ENCODE measurements at places on chromosomes 6 and 20.

DNA sequence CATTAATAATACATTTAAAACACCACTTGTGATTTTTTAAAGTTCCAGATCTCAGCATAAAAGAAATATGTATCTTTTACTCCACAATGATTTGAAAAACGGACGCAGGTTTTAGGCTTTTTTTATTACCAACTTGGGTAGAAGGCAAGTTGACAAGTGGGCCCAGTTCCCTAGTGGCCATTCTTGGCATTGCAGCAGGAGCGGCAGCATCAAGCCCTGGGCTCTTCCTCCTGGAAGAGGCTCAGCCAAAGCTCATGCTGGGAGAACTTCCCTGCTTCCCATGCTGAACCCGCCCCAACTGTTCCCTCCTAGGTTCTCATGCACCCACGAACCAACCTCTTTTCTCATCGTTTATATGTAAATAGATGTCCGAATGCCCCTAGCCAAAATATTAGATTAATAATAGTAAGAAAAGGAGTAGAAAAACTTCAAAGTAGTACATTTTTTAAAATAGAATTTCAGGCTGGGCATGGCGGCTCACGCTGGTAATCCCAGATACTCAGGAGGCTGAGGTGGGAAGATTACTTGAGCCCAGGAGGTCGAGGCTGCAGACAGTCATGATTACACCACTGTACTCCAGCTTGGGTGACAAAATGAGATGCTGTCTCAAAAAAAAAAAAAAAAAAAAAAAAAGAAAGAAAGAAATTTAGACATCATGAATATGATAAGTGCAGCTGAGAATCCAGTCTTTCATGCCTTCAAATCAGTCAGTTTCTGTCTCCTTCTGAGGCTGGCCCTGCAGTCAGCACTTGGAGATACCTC lies 18.2 kb upstream of the MYB start:
- DNase-seq: peak; percentile 42

GRCh38 chr6:97726378-97726777 lies 443.4 kb upstream of the MMS22L start:
- DNase-seq: no peak

DNA sequence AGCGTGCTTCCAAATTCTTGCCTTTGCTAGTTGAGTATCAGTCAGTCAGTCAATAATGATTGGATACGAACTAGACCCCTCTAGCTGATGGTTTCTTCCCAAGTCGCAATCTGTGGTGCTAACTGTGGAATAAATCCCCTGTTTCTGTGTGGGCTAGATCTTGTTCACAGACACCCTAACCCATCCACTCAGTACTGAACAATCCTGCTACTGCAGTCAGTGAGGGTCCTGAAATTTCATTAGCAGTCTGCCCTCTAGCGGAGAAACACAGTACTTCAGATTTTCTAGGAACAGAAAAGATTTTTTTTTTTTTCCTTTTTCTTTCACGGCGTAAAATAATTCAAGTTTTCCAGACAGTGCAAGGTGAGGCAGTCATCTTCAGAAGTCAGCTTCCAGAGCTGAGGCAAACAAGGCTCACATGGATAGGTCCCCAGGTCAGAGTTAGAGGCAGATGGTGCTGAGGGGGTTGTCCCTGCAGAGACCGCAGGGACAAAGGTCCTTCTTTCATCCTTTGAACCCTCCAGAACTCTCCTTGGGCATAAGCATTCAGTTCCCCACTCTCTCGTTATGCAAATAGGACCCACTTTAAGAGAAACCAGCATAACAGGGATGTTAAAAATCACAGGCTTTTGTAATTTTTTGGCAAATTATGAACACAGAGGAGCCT lies 119.6 kb downstream of the SCML4 start:
- no peak for DNase-seq

DNA sequence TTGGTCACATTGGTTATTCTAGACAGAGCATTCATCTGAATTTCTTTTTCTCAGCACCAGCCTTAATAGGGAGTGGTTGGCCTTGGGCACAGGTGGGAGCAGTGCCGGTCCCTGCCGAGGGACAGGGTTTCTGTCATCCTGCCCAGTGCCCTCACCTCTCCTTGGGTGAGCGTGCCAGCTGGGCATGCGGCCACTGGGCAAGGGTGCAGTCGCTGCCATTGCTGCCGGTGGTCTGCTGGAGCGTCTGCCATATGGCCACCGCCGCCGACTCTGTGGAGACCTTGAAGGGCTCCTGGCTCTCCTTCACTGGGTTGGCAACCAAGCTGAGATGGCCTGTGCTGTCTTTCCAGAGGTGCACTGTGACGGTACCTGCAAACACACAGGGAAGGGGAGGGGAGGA lies 16.4 kb upstream of the UQCC2 start:
- no peak for DNase-seq

DNA sequence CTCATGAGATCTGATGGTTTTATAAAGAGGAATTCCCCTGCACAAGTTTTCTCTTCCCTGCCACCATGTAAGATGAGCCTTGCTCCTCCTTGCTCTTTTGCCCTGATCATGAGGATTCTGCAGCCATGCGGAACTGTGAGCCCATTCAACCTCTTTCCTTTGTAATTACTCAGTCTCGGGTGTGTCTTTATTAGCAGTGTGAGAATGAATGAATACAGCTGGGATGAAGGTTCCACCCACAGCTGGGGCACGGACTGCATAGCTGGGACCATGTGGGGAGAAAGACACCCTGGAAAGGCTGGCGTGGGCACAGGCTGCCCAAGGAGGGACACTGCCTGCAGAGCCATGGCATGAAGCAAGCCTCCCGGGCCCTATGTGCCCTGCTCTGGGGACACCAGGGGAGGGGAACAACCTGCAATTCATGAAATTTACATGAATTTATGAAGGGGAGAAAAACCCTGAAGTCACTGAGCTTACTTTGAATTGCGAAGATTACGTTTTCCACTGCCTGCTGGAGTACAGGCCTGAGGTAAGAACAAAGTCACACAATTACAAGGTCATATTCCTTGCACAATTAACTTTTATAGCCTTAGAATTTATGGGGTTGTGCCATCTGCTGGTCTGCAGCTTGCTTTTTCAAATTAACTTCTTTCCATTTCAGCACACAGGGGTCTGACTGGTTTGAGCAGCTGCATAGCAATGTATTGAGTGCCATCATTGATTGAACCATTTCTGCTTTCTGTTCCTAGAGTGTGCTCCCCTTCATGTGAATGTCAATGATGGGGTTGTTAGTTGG lies 46.2 kb downstream of the SLC22A1 start:
- no peak for DNase-seq
